ENCODE measurements at places on chromosomes 1 and 21. TPM values are rescaled to one million over a fixed set of nuclear protein-coding genes. Genes with fewer than 3 reads are reported as not detected.

RPS6KA1 gene
- total RNA-seq = 2.9 TPM

CLDN17 gene
- total RNA-seq = not detected

HSPA13 gene
- 78.3 TPM for total RNA-seq

E2F2 gene
- 5.6 TPM for total RNA-seq

DNA sequence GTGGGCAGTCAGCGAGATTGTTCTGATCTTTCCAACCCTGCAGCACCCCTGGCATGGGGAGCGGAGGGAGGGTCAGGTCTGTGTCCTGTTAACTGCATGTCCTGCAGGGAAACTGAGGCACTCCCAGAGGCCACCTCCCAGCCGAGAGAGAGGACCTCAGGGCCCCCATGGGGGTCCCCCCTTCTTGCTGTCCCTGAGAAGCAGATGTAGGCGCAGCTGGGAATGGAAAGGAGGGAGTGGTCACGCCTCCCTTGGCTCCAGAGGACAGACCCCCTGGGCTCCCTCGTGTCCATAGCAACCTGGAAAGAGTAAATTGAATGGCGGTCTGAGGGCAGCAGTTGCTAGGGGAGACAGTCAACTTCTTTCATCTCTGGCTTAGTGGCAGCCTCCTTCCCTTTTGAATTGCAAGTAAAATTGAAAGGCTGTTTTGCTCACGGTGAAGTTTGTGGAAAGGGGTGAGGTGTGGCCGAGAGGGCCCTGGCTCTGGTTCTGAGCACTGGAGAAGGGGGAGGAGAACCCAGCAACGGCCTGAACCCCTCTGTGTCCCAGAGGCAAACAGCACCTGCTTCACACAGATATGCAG lies 4.9 kb downstream of the CROCC start:
- DNase-seq = no peak

DNA sequence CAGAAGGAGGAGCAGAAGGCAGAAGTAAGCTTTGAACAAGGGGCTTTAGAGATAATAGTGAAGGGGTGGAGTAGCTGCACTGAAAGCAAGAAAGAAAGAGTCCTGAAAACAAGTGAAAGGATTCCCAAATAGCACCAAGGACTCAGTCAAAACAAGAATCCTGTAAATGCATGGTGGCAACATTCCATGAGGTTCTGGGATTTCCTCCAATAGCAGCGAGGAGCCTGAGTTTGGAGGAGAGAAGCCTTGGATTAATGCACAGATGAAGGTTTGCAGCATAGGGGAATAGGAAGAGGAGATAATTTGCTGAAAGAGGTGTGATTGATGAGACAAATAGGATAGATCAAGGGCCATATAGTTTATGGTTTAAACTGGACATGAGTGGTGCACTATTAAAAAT lies 10.9 kb downstream of the KRTAP22-2 start:
- no peak for DNase-seq

All from fibroblast of the aortic adventitia (primary cell).